ENCODE measurements at places on chromosomes 2 and 18.

GRCh38 chr2:240958366-240959213 is 39.8 kb upstream of the SNED1 start:
- no peak for DNase-seq

GRCh38 chr18:13303756-13304364 is 85.3 kb downstream of the LDLRAD4 start:
- DNase-seq: no peak

DNA sequence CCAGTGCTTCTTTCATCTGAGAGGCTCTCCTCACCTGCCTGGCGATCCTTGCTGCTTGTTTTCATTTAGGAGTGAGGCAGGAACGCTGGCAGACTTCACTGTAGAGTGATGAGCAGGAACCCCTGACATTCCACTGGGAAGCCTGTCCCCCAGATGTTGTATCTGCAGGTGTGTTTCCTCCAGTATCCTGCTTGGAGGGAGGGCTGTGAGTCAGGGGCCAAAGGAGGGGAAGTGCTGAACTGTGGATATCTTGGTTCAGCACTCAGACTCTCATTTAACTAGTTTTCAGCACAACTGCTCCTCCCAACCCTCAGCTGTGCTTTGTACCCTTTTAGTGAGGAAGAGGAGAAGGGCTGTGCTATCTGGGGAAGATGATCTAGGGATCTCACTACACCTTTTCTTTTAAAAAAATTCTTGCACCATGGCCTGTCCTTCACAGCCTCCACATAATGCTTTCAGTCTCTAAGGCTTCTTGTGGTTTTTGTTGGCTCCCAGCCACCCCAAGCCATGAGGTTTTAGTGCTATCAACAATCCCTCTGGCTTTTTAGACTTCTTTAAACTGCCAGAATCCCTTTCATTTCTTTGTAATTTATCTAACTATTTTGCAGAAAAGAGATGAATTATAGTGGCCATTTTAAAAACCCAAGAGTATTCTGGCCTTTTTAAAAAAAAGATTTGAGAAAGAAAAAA is 11.2 kb downstream of the ANKAR start:
- no peak for DNase-seq

DNA sequence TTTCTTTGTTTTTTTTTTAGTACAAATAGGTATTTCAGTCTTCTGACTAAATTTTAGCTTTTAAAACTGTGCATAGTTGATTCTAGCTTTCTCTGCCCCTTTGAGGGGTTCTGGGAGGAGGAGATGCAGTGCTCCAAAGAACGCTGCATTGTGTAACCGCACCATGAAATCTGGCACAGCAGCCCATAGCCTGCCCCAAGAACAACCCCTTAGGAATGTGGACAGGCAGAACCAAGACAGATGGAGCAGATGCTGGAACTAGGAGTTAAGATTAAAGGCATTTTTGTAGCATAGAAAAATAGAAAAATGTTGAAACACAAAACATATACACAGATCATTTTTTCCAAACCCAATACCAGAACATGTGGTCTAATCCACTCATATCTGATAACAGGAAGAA is 187.5 kb downstream of the SCG2 start:
- DNase-seq: no peak

GRCh38 chr2:101330253-101330933 is 21.9 kb upstream of the RNF149 start:
- peak; percentile 55 for DNase-seq

DNA sequence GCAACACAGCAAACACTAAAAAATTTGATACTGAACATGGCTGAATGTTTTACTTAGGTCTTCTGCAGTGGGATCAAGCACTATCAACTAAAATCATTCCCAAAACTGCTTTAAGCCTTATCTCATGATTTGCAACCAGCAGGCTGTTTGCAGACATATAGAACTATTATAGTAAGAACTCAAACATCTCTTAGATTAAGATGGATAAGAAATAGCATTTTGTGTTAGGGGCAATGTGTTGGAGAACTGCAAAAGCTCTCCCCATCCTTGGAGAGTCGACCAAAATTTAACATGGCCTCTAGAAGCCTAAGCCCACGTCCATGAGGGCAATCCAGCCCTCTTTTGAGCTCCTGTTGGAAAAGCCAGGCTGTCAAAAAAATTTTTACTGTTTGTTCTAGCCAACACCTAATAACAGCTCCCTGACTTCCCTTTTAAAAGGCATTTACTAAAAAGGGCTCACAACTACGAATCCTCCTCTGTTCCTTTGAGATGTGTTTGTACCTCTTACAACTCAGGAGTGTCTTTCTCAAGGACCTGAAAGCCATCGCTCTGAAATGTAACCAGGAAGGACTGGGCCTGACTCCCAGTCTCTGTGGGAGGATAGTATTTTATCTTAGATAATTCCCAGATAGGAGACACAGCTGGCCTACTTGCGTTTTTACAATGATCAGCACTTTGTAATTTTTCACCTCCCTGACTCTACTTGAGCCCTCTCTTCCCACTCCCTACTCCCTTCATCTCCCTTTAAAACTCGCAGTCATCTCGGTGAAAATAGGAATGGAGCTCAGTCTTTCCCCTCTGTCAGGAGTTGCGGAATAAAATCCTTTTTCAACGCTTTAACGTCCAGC is 1.4 kb downstream of the KRCC1 start:
- DNase-seq: no peak

- DNase-seq: peak; percentile 40
These were observed 2.9 kb upstream of the BCL2L11 start for GRCh38 chr2:111117598-111118480.

DNA sequence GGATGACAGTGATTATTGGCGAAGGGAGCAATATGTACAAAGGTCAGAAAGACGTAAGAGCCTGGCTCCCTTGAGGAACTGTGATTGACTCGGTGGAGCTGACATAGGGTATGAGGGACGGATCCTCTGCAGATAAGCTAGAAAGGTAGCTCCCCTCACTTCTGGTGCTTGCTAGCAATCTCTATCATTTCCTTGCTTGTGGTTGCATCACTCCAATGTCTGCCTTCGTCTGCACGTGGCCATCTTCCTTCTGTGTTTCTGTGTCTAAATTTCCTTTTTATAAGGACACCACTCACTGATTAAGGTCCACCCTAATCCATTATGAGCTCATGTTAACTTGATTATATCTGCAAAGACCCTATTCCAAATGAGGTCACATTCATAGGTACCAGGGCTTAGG is 22.9 kb upstream of the LMAN1 start:
- DNase-seq: no peak

DNA sequence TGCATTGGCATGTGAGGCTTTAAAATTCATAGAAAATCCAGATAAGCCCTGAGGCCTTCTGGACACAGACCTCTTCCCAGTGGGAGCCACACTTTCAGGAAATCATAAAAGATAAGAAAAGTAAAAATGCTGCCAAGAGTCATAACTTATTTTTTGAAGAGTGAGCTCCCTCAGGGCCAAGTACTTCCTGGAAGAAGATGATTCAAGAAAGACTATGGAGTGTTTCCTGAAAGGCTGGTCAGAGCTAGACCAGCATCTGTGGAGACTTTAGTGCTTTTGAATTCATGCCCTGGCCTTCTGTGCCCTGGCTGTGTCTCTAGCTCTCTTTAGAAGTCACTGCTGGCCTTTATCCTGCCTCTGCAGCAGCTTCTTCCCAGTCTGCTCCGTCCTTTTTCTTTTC is 6.4 kb upstream of the XDH start:
- DNase-seq: no peak

DNA sequence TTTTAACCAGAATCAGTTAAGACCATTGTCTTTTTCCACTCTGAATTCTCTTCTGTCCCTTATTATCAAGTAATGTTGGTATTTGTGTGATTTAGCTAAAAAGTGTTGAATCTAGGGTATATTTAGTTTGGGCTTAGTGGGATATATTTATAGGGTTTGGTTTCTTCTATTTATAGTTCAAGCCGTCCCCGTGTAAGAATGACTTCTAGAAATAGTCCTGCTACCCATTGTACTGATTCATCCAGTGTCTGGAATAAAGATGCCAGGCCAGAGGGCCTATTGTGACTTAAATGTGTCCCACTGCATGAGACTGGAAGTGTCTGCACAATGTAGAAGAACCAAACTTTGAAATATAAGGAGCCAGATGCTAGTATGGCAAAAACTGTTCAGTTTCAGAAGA is 364.8 kb downstream of the TNS1 start:
- DNase-seq: no peak

GRCh38 chr2:172461591-172462372 is 34.4 kb downstream of the ITGA6 start:
- peak; percentile 82 for DNase-seq

- no peak for DNase-seq
These were observed 20.4 kb downstream of the GALNT3 start for GRCh38 chr2:165773684-165774083.

GRCh38 chr2:99867770-99868169 is 274.6 kb downstream of the AFF3 start:
- DNase-seq: no peak

- DNase-seq: no peak
These were observed 825.8 kb downstream of the DCC start for GRCh38 chr18:53165770-53166169.

- DNase-seq: no peak
These were observed 194.0 kb upstream of the CYP26B1 start for GRCh38 chr2:72341639-72342038.

GRCh38 chr18:58539659-58540380 is 89.1 kb downstream of the ALPK2 start:
- no peak for DNase-seq

DNA sequence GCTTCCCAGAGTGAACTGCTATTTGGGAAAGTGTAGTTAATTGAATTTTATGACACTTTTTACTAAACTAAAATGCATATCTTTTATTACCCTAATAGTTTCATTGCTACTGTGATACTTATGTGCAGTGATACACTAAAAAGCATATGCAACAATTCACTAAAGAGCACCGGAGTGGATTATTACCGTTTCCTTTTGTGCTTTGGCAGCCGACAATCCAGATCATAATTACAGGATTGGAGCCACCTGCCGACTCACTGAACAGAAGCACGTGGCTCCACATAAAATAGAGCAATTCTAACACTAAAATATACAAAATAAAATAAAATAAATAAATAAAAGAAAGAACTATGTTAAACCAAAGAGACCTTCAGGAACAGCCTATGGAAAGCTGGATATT is 583.4 kb downstream of the NRXN1 start:
- DNase-seq: no peak

- no peak for DNase-seq
These were observed 56.1 kb upstream of the DLGAP1 start for GRCh38 chr18:4511166-4511565.

DNA sequence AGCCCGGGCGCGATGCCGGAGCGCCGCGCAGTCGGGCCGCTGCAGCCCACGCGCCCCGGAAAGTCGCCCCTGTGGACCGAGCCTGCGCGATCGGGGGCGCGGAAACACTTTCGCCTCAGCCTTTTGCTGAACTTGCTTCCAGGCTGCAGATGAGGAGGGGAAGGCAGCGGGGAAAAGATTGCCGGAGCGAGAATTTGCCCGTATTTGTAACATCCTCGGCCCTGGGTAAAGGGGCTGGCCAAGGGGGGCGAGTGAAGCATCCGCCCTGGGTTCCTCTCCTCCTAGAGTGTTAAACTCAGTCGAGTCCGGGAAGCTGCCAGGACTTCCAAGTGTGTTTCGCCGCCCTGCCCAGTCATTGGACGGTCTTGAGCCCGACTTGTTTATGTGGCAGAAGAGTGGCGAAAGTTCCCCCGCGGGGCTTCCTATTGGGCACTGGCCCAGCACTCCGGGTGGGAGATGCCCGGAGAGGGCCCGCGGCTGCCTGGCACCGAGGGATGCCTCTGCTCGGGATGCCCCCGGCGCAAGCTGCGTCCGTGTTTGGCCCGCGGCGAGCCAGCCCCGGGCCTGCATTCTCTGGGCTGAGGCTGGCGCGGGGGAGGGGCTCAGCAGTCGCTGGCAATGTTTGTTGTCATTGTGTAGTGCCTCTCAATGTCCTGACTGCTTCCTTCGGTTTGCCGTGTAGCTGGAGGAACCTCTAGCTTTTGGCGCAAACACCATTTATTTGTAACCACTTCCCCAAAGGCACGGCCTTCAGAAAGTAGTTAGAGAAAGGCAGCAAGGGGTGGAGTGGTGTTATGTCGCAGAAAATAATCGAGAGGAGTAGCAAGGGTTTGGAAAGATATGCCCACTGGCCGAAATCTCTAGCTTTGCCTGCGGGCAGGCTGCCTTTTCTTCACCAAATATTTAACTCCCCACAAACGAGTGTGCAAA is 1.1 kb downstream of the CYBRD1 start:
- peak; percentile 4 for DNase-seq

Data from stimulated activated CD4-positive, alpha-beta T cell treated with anti-CD3 and anti-CD28 coated beads, Interleukin-4, amount 100 ng/mL, for 24 hours (primary cell).